Upper lobe of right lung (tissue), 1 donor: ENCODE measurements at places on chromosomes 5 and 9. TPM values are rescaled to one million over a fixed set of nuclear protein-coding genes. Genes with fewer than 3 reads are reported as not detected.

Gene CLPTM1L
- total RNA-seq: 153 TPM

Gene BSPRY
- total RNA-seq: 10.8 TPM

GRCh38 chr9:32525709-32526030, 326 bp downstream of the RIGI start:
- H3K27me3 ChIP-seq: no peaks in the 10 kb centered on the region
- no peaks in the 10 kb centered on the region for H3K36me3 ChIP-seq
- H3K27ac ChIP-seq: peak overlapping the region; percentile 88
- peak overlapping the region; percentile 90 for H3K4me3 ChIP-seq
- H3K4me1 ChIP-seq: peaks cover 30% of the 10 kb centered on the region
- DNase-seq: no peak

DNA sequence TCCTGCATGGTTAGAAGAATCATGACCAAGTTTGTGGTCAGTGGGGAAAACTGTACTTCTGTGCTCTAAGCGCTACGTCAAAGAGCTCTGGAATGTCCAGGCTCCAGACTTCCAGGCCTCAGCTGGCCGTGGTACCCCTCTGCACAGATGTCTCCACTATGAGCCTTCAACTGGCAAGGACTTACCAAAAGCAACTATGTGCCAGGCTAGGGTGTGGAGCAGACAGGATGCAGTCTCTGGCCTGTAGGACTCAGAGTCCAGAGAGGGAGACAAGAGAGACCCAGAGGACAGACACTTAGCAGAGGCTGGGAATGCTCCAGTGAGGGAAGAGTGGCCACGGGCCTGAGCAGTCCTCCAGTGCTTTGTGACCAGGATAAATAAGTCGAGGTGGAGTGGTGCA, 31.0 kb upstream of the TCF7 start:
- H3K36me3 ChIP-seq: no peaks in the 10 kb centered on the region
- H3K27me3 ChIP-seq: no peaks in the 10 kb centered on the region
- no peak for DNase-seq

DNA sequence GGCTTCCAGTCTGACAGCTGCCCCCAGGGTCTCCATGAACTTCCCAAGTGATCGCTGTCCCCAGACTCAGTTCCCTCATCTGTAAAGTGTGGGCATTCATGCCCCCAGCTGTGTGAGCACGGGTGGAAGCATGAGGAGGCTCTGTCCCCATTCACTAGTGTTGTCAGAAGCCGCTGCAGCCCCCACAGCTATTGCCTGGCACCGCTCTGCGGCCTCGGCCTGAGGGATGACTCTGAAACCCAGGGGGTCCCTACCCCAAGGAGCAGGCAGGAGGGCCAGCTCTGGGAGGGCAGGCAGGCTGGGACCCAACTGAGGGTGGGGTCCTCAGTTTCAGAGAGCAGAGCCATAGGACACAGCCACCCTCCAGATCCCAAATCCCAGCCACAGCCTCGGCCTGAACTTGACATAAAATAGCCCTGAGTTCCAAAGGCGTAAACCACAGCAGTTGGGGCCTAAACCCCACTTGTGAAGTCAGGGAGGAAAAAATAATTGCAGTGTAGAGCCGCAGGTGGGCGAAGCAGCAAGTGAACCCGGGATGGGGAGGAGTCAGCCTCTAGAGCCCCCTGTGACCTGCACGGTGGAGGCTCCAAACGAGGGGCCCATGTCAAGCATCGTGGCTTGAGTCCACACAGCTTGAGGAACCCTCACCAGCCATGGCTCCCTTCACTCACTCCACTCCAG, 66.0 kb upstream of the ADAMTS2 start:
- H3K4me1 ChIP-seq: no peaks in the 10 kb centered on the region
- no peak overlapping the region for H3K27ac ChIP-seq
- DNase-seq: no peak
- peaks cover 3% of the 10 kb centered on the region for H3K27me3 ChIP-seq

Gene STPG3
- not detected for total RNA-seq

DNA sequence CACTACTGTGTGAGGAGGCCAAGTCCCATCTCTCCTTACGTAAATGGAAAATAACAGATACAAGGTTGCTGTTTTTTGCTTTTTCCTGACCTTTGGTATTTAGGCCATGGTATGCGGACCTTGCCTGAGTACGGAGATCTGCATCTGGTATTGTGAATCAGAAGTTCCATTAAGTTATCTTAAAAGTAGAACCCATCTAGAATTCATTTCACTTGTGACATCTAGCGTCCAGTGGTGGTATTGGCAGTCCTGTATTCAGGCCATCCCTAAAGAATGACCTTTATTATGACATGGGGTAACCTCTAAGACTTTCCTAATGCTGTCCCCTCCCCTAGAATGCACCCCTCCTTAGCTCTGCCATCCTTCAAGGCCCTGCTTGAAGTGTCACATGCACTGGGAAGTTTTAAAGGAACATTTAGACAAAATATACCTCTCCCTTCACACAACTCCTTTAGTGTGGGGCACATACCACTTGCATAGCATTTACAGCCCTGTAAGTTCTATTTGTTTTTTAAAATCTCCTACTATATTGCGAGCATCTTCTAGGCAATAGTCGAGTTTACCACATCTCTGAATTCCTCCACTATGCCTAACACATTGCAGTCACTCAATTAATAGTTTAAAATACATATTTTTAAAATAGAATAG, 1.9 kb upstream of the SPDL1 start:
- no peak for DNase-seq
- H3K27me3 ChIP-seq: no peaks in the 10 kb centered on the region
- H3K27ac ChIP-seq: no peak overlapping the region
- H3K36me3 ChIP-seq: no peaks in the 10 kb centered on the region
- peaks cover 7% of the 10 kb centered on the region for H3K4me1 ChIP-seq
- H3K4me3 ChIP-seq: no peak overlapping the region

- H3K36me3 ChIP-seq: peaks cover 5% of the 10 kb centered on the region
- H3K4me3 ChIP-seq: no peak overlapping the region
- H3K4me1 ChIP-seq: peaks cover 5% of the 10 kb centered on the region
- no peak overlapping the region for H3K27ac ChIP-seq
- no peaks in the 10 kb centered on the region for H3K27me3 ChIP-seq
Observed at GRCh38 chr9:96509026-96509425, 59.1 kb downstream of the HABP4 start.

DNA sequence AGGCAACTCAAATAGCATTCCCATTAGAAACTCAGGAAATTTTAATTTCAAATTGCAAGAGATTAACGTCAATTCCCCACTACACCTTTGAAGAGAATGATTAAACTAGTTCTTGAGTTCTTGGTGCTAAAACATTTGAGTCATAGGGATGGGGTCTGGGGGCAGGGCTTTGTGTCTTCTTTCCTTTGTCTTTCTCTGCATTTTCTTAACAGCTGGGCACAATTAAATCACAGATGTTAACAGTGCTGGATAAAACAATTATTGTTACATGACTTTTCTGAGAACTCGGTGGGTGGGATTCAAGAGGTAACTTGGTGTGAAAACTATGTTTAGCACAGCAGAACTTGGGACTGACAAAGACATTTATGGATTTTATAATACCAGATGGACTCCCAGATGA, 351.9 kb upstream of the TNC start:
- no peaks in the 10 kb centered on the region for H3K4me1 ChIP-seq
- no peaks in the 10 kb centered on the region for H3K36me3 ChIP-seq
- no peak for DNase-seq
- no peak overlapping the region for H3K4me3 ChIP-seq
- no peaks in the 10 kb centered on the region for H3K27me3 ChIP-seq

GRCh38 chr5:35902046-35902672, 36.3 kb downstream of the CAPSL start:
- H3K36me3 ChIP-seq: no peaks in the 10 kb centered on the region
- DNase-seq: no peak
- no peak overlapping the region for H3K27ac ChIP-seq
- no peaks in the 10 kb centered on the region for H3K4me1 ChIP-seq
- no peaks in the 10 kb centered on the region for H3K27me3 ChIP-seq

Gene CDC20B
- not detected for total RNA-seq

Gene PCDHB4
- 3.0 TPM for total RNA-seq

Gene TMEM174
- not detected for total RNA-seq

GRCh38 chr5:67206929-67207328, 10.3 kb upstream of the CD180 start:
- H3K4me3 ChIP-seq: no peak overlapping the region
- H3K27ac ChIP-seq: peak overlapping the region; percentile 6
- DNase-seq: peak; percentile 69
- peaks cover 21% of the 10 kb centered on the region for H3K4me1 ChIP-seq
- no peaks in the 10 kb centered on the region for H3K27me3 ChIP-seq

Gene TAS2R1
- not detected for total RNA-seq

GRCh38 chr5:54778783-54779182, 206.6 kb downstream of the ESM1 start:
- no peaks in the 10 kb centered on the region for H3K36me3 ChIP-seq
- H3K27ac ChIP-seq: no peak overlapping the region
- H3K4me1 ChIP-seq: no peaks in the 10 kb centered on the region

DNA sequence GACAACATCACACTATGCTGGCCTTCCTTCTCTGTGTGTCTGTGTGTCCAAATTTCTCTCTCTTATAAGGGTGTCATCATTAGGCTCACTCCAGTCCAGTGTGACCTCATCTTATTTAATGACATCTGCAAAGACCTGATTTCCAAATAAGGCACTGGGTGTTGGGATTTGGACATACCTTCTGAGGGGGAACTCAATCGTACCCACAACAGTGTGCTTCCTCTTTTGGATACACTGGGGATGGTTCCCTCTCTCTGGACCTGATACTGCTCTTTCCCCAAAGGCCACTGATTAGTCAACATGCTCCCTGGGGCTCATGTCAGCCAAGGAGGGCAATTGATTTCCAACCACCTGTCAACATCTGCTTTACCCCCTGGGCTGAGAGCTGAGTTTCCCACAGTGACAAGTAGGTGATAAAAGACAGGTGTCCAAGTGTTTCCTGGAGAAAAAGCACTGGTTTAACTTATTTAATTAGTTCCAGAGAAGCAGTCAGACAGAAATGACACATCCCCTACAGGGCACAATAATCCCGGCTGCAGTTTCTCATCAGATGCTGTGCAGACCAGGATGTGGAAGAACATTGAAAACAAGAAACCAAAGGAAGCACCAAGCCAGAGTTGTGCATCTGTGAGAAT, 17.8 kb upstream of the CEP72 start:
- peaks cover 29% of the 10 kb centered on the region for H3K27me3 ChIP-seq
- no peak overlapping the region for H3K27ac ChIP-seq
- DNase-seq: peak; percentile 5
- H3K4me1 ChIP-seq: no peaks in the 10 kb centered on the region
- H3K4me3 ChIP-seq: no peak overlapping the region

DNA sequence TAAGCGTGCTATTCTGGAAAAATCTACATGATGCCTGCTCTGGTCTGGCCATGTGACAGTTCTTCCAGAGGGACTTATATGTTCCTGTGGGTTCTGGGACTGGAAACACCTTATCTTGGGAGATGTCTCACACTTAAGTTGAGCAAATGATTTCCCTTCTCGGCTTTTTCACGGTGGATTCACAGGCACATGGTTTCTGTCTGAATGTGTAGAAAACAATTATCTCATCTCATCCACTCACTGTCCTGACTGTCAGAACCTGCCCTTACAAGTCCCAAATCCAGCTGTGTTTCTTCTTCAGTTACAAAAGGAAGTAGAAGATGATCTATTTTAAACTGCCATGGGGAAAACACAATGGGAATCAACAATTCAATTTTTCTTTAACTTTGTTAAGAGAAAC, 184.0 kb downstream of the SYK start:
- DNase-seq: no peak
- H3K4me3 ChIP-seq: no peak overlapping the region
- no peaks in the 10 kb centered on the region for H3K27me3 ChIP-seq
- no peaks in the 10 kb centered on the region for H3K4me1 ChIP-seq
- H3K36me3 ChIP-seq: no peaks in the 10 kb centered on the region

GRCh38 chr5:14880688-14881087, 9.1 kb upstream of the ANKH start:
- H3K27ac ChIP-seq: no peak overlapping the region
- H3K27me3 ChIP-seq: no peaks in the 10 kb centered on the region
- no peaks in the 10 kb centered on the region for H3K4me1 ChIP-seq
- H3K36me3 ChIP-seq: no peaks in the 10 kb centered on the region
